ENCODE measurements at places on chromosomes 1 and 21. TPM values are rescaled to one million over a fixed set of nuclear protein-coding genes. Genes with fewer than 3 reads are reported as not detected.

GRCh38 chr1:193588311-193589082, 402.1 kb upstream of the B3GALT2 start:
- no peak for DNase-seq

GRCh38 chr1:61687901-61688300, 37.0 kb downstream of the TM2D1 start:
- no peak for DNase-seq

Gene MAGOH
- 18.6 TPM for total RNA-seq

Gene LYSMD1
- 10.1 TPM for total RNA-seq

DNA sequence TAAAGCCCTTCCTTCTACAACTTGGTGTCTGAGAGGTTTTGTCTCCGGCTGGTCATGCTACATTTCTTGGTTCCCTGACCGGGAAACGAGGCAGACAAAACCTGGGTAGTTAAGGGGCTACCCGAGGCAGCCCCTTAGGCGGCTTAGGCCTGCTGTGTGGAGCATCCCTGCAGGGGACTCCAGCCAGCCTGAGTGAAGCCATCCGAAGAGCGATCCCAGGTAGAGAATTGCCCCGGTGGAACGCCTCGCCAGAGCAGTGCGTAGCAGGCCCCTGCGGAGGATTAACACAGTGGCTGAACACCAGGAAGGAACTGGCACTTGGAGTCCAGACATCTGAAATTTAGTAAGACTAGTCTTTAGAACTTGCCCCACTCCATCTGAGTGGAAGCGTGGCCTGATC, 21.2 kb upstream of the MYOCOS start:
- no peak for DNase-seq

DNA sequence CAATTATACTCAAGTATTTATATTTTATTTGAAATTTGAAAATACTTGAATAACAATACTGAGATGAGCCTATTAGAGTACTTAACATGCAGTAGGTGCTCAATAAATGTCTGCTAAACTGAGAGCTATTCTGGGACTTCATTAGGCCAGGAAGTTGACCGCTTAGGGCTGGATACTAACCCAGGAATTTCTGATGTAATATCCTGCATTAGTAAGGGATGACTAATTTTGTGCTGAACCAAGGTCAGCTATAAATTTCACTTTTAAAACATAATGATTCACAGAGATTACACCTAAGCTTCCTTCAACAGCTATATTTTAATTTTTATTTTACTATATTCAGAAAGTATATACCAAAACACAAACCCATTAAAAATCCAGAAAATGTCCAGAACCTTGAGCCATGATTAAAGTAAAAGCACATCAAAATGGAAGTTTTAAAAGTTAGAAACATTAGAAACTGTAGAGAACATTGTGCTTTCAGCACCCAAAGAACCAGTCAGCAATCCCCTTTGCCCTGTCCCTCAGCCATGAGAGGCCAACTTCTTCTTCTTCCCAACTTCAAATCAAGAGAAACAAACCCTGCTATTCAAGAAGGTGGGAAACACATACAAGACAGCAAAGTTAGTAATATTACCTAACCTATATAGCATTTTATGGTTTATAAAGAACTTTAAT, 35.4 kb downstream of the WNT2B start:
- no peak for DNase-seq

DNA sequence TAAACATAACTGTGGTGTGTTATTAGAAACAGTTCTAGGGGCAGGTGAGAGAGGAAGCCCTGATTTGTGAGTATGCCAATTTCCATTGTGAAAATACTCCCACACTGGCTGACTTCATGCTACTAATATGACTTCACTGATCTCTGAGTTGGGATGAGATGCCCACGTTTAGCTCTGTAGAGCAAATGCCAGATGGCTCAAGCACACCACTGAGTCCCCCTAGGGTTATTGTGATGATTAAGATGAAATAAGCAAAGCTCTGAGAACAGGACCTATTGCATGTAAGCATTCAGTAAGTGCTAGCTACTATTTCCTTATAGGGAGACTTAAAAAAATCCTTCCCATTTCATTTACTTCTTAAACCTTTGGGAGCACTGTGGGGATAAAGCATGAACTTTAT, 117.6 kb downstream of the CENPF start:
- DNase-seq = no peak

Gene CFHR5
- not detected for total RNA-seq

DNA sequence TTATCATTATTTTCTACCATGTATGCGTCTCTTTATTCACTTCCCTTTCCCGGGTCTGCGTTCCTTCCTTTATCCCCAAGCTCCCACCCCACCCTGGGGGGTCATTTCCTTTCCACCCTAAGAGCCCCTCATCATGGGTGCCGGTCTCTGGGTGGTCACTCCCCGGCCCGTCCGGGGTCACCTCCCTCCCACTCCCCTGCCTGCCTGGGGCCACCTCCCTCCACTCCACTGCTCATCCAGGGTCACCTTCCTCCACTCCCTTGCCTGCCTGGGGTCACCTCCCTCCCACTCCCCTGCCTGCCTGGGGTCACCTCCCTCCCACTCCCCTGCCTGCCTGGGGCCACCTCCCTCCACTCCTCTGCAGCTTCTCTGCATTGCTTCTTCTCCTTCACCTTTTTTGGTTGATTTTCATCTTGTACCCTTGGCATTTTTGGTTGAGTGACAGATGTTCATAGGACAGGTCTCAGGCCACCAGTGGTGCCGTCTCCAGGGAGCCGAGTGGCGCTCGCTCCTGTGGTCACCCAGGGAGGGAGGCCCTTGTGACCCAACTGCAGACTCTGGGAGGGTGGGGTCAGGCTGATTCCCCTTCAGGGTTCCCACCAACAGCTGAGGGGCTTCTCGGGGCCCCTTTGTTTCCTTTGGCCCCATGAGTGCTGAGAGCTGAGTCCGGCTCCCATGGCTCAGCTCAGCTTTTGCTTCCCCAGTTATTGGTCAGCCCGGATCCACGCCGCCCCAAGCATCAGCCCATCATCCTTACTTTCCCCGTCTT, 48.6 kb upstream of the PCBP3 start:
- DNase-seq = no peak

- no peak for DNase-seq
These were observed 69.6 kb upstream of the B3GALT2 start for GRCh38 chr1:193256019-193256418.

DNA sequence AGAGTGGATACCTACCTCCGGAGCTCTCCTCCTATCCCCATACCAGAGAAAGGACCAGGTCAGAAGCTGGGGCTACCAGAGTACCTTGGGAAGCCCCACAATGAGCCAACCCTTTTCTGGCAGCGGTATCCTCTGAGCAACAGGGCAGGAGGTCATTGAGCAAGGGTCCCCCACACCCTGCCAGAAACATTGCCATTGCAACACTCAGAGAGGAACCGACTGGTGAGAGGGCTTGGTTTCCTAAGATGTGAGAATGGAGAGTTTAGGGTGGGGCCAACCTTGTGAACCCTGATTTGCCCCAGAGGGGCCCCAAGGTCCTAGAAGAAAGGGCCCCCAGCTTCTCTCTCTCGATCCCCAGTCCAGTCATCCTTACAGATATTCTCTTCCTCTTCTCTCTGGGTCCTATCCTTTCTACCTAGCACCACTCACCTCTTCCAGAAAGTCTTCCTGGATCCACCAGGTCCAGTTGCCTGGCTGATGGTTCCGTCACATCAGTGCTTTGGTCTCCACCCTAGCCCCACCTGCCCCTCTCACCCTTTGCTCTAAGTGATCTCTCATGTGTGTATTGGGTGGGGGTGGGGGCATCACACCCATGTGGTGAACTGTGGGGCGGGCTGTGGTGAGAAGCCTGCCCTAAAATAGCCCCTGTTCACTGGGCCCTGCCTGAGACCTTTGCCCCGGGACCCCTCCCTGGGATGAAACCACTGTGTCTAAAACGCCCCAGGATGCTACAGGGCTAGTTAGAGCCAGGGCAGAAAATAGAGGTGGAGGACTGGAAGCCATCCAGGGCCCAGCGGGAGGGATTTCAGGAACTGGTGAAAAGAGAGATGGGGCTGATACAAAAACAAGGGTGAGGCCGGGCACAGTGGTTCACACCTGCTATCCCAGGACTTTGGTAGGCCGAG, 8.7 kb downstream of the FGR start:
- no peak for DNase-seq

- DNase-seq = no peak
These were observed 904 bp downstream of the KLF17 start for GRCh38 chr1:44119525-44119924.

Gene GLUL
- 7,486 TPM for total RNA-seq

DNA sequence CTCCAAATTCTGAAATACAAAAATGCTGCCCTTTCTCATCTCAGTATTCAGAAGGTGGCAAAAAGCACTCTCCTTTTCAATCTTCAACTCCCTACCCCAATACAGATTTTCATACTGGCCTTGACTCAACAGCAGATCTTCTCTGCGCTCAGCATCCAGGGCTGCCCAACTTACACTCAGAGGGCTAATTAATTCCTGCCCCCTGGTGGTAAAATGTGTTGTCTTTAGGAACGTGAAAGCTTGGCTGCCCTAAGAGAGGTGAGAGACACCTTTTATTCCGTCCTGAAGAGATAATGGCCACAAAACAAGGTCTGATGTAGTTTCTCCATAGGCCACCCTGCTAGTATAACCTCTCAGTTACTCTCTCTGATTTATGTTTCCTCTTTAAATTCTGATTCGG, 25.0 kb downstream of the KRTAP24-1 start:
- peak; percentile 21 for DNase-seq
